Effector memory CD8-positive, alpha-beta T cell (primary cell): ENCODE measurements at places on chromosomes 2 and 18.

- H3K4me1 ChIP-seq: peaks cover 28% of the 10 kb centered on the region
- peaks cover 8% of the 10 kb centered on the region for H3K36me3 ChIP-seq
- H3K27ac ChIP-seq: no peak overlapping the region
- H3K4me3 ChIP-seq: peak overlapping the region; percentile 77
- DNase-seq: no peak
Measured at GRCh38 chr2:218982586-218983262, 2.3 kb downstream of the FEV start.

DNA sequence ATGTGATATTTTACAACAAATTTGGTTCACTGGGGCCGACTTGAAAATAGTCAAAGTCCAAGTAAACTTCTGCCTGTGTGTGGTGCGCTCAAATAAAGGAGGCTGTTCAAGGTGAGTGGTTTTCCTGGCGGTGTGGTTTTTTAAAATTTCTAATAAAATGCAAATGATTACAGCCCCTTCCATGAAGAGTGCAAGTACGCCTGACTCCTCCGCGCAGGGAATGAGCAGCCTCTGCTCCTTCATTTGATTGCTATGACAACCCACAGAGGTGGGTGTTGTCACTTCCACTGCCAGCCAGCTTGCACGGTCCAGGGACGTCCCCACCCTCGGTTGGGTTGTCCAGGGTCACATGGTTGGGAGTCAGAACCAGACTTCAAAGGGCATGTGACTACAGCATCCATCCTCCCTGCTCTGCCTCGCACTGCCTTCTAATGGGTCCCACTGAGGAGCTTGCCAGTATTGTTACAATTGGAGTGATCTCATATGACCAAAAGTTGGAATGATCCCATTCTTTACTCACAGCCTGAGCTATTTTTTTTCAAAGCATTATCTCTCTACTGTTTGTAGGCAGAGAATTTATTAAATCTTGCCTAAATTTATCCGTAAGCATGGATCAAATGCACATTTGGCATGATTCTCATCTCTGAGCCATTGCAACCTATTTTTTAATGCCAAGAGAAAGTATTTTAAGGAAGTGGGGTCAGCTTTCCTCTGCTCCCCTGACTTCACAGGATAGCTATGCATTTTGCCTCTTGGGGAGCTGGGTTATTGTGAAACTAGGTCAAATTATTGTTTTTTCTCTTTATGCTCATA lies 121.3 kb downstream of the AGAP1 start:
- H3K27ac ChIP-seq: no peak overlapping the region
- no peak overlapping the region for H3K4me3 ChIP-seq
- no peaks in the 10 kb centered on the region for H3K27me3 ChIP-seq
- H3K36me3 ChIP-seq: no peaks in the 10 kb centered on the region
- H3K4me1 ChIP-seq: peaks cover 22% of the 10 kb centered on the region

DNA sequence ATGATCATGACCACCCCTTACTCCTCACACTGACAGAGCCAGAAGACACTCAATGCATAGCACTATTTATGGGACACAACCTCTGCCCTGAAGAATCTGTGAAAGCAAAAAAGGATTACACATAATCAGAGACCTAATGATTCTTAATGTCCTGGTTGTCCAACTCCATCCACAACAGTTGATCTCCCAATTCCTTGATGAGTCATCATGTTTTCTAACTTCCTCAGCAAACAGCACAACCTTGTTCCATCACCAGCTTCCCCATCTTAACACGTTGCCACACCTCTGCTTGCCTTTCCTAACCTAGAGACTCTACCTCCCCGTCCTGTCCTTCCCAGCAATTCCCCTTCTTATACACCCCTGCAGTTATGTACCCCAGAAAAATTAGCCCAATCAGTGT lies 13.2 kb upstream of the MARCHF4 start:
- no peak overlapping the region for H3K4me3 ChIP-seq
- no peaks in the 10 kb centered on the region for H3K27me3 ChIP-seq
- no peak for DNase-seq
- H3K36me3 ChIP-seq: no peaks in the 10 kb centered on the region
- H3K4me1 ChIP-seq: peaks cover 10% of the 10 kb centered on the region
- H3K27ac ChIP-seq: no peak overlapping the region

- DNase-seq: no peak
- H3K36me3 ChIP-seq: no peaks in the 10 kb centered on the region
- H3K4me1 ChIP-seq: peaks cover 10% of the 10 kb centered on the region
- H3K4me3 ChIP-seq: no peak overlapping the region
- H3K27ac ChIP-seq: no peak overlapping the region
Measured at GRCh38 chr18:36770315-36770946, 58.4 kb downstream of the TPGS2 start.

DNA sequence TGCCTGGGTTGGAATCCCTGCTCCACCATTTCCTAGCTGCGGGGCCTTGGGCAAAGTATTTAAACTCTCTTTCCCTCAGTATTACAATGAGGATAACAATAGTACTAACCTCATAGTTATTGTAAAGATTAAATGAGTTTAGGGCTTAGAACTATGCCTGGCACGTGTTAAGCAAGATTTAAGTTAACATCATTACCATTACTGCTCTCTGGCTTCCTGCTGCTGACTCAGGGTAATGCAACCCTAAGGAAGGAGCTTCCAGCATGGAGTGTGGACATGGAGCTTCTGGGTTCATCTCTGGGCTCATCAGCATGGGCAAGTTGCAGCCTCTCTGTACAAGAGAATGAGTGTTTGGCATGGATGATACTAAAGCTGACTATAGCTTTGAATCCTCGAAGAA lies 374.2 kb upstream of the MAP2 start:
- H3K27me3 ChIP-seq: no peaks in the 10 kb centered on the region
- H3K4me3 ChIP-seq: no peak overlapping the region
- H3K4me1 ChIP-seq: no peaks in the 10 kb centered on the region
- H3K36me3 ChIP-seq: no peaks in the 10 kb centered on the region
- no peak for DNase-seq

GRCh38 chr2:34656632-34657031 lies 1057.5 kb upstream of the FAM98A start:
- no peaks in the 10 kb centered on the region for H3K4me1 ChIP-seq
- no peaks in the 10 kb centered on the region for H3K36me3 ChIP-seq
- H3K27me3 ChIP-seq: no peaks in the 10 kb centered on the region
- H3K4me3 ChIP-seq: no peak overlapping the region
- no peak for DNase-seq

GRCh38 chr2:168354499-168354898 lies 101.6 kb upstream of the CERS6 start:
- H3K36me3 ChIP-seq: no peaks in the 10 kb centered on the region
- H3K27me3 ChIP-seq: no peaks in the 10 kb centered on the region
- peaks cover 17% of the 10 kb centered on the region for H3K4me1 ChIP-seq
- DNase-seq: no peak

DNA sequence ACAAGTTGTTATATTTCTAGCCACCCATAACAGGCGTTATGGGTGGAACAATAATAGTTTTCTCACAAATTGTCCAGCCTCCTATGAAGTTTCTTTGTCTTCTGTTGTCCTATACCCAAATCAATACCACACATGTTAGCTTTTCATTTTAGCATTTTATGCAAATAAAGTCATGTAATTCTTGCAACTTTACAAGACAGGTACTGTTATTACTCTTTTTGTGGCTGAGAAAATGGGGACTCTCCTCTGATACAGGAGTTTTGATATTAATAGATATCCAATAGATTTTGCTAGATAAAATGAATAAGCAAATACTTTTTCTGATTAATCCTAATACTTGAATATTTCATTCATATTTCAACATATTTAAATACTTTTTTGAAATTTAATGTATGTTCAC lies 151.0 kb downstream of the PMAIP1 start:
- peaks cover 6% of the 10 kb centered on the region for H3K27me3 ChIP-seq
- no peak for DNase-seq
- no peak overlapping the region for H3K27ac ChIP-seq
- no peaks in the 10 kb centered on the region for H3K36me3 ChIP-seq
- no peak overlapping the region for H3K4me3 ChIP-seq

- H3K4me3 ChIP-seq: no peak overlapping the region
- no peak overlapping the region for H3K27ac ChIP-seq
- no peak for DNase-seq
- no peaks in the 10 kb centered on the region for H3K36me3 ChIP-seq
- no peaks in the 10 kb centered on the region for H3K27me3 ChIP-seq
Measured at GRCh38 chr2:149908726-149909683, 321.4 kb upstream of the MMADHC start.

GRCh38 chr2:220469201-220469600 lies 841.8 kb downstream of the SLC4A3 start:
- no peak for DNase-seq
- H3K27me3 ChIP-seq: no peaks in the 10 kb centered on the region
- H3K4me1 ChIP-seq: no peaks in the 10 kb centered on the region
- H3K4me3 ChIP-seq: no peak overlapping the region

GRCh38 chr2:175012516-175012915 lies 7.3 kb upstream of the CHN1 start:
- DNase-seq: no peak
- no peak overlapping the region for H3K4me3 ChIP-seq
- no peak overlapping the region for H3K27ac ChIP-seq

DNA sequence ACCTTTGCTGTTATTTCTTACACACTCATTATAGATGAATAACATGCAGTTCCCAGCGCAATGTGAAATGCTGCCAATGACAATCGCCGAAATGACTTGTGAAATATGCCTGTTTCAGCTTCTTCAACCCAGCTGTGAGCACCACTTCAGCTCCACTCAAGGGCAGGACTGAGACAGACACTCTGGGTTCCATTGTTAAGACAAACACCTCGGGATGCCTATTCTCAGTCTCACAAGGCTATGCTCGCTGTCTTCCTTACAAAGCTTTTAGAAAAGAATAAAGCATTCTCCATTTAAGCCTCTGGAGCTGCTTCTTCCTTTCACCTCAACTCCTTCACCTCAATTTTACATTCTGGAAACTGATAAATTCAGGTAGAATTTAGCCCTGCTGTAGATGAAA lies 4.2 kb downstream of the CBLN2 start:
- no peak overlapping the region for H3K4me3 ChIP-seq
- no peak for DNase-seq
- H3K27ac ChIP-seq: no peak overlapping the region
- H3K36me3 ChIP-seq: no peaks in the 10 kb centered on the region

- H3K27ac ChIP-seq: no peak overlapping the region
- no peak for DNase-seq
- H3K27me3 ChIP-seq: peaks cover 1% of the 10 kb centered on the region
- peaks cover 2% of the 10 kb centered on the region for H3K36me3 ChIP-seq
- H3K4me1 ChIP-seq: no peaks in the 10 kb centered on the region
Measured at GRCh38 chr2:110940376-110940910, 180.3 kb upstream of the BCL2L11 start.

- H3K4me3 ChIP-seq: peak overlapping the region; percentile 20
- H3K4me1 ChIP-seq: peaks cover 13% of the 10 kb centered on the region
- DNase-seq: no peak
Measured at GRCh38 chr2:101560780-101561315, 85.9 kb upstream of the RFX8 start.

DNA sequence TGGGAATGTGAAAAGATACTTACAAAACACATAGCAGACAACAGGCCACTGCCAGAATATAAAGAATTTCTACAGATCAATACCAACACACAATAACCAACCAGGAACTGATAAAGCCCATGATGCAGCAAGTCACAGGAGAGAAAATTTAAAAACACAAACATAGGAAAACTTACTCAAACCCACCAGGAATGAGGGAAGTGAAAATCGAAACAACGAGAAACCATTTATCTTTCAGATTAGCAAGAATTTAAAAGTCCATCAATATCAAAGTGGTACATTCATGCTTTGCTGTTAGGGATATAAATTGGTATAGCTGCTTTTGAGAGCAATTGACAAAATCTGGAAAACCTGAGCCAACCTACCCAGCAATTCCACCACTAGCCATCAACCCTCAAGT lies 27.6 kb downstream of the B4GALT6 start:
- no peak overlapping the region for H3K27ac ChIP-seq
- peaks cover 32% of the 10 kb centered on the region for H3K27me3 ChIP-seq
- H3K4me3 ChIP-seq: no peak overlapping the region
- no peak for DNase-seq
- H3K36me3 ChIP-seq: no peaks in the 10 kb centered on the region

- peaks cover 10% of the 10 kb centered on the region for H3K27me3 ChIP-seq
- no peaks in the 10 kb centered on the region for H3K4me1 ChIP-seq
- H3K4me3 ChIP-seq: no peak overlapping the region
- H3K27ac ChIP-seq: no peak overlapping the region
- no peak for DNase-seq
- H3K36me3 ChIP-seq: no peaks in the 10 kb centered on the region
Measured at GRCh38 chr18:58098706-58099105, 54.7 kb downstream of the NEDD4L start.

DNA sequence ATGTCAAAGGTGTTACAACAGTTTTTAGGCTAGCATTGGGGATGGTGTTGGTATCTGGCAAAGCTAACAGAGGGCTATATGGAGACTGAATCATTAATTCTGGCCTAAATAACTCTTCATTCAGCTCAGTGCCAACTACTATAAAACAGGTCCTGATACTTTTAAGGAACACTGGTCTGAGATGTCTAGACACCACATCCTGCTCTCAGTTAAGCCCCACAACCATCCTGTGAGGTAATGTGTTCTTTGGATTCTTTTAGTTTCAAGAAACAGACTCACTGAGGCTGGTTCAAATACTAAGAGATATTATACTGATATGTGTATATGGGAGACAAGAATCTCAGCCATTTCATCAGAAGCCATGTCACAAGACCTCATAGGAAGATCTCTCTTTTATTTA lies 14.2 kb upstream of the HK2 start:
- H3K27me3 ChIP-seq: peaks cover 17% of the 10 kb centered on the region
- no peak overlapping the region for H3K4me3 ChIP-seq
- DNase-seq: no peak

- no peaks in the 10 kb centered on the region for H3K4me1 ChIP-seq
- no peaks in the 10 kb centered on the region for H3K27me3 ChIP-seq
- H3K36me3 ChIP-seq: peaks cover 4% of the 10 kb centered on the region
- H3K27ac ChIP-seq: no peak overlapping the region
Measured at GRCh38 chr2:238345297-238345968, 25.1 kb downstream of the TRAF3IP1 start.

DNA sequence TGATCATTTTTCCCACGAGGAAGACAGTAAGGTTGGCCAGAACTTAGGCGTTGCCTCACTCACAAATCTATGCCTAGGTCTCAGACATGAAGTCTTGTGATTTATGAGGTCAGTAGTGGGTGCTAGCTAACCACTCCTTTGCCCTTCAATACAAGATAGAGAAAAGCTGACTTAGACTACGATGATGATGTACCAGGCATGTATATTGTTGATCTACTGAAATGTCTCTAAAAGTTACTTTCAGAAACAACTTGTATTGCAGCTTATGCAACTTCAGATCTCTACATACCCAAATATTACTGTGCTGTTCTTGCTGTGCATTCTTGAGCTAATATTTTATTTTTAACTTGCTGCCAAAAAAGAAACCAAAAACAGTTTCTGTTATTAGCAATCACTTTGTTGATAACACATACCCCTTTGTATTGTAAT lies 30.6 kb downstream of the MAPRE2 start:
- peak overlapping the region; percentile 35 for H3K27ac ChIP-seq
- DNase-seq: no peak
- no peaks in the 10 kb centered on the region for H3K27me3 ChIP-seq
- H3K4me1 ChIP-seq: peaks cover 59% of the 10 kb centered on the region
